ENCODE measurements at places on chromosomes 2 and 18.

GRCh38 chr2:160469621-160470204 lies 23.9 kb downstream of the RBMS1 start:
- DNase-seq, result no peak

- no peak for DNase-seq
These were observed 58.9 kb downstream of the BMP10 start for GRCh38 chr2:68812251-68812650.

- no peak for DNase-seq
These were observed 249.9 kb downstream of the PARD3B start for GRCh38 chr2:204795156-204795555.

DNA sequence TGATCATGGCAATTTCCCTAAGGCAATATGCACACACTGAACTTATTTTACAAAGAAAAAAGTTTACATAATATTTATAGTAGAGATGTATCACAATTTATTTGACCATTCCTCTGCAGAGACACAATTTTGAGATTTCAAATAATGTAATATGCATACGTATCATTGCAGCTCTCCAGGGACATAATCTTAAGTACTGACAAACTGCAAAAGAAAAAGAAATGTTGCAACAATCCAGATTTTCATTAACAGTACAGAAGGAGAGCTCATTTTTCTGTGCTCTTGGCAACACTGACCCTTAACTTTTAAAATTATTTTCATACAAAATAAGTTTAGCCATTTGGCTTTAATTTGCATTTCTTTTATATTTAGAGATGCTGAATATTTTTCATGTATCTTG lies 710.2 kb upstream of the SLC39A10 start:
- no peak for DNase-seq

- DNase-seq, result no peak
These were observed 146.6 kb upstream of the ITGA6 start for GRCh38 chr2:172280571-172281361.

DNA sequence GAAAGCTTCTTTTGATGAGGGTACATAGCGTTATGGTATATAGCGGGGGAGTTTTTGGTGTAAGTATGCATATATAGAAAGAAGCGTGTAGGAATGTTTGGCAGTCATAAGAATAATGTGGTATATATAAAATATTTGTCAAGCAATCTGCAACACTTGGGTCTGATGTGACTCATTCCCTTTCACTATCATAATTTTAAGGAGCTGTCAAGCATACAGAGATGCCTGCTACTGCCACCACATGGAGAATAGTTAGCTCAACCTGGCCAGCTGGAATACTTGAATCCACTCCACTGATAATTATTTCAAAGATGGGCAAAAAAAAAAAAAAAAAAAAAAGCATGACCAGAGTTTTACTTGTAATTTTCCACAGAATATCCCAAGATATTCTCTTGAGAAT lies 559.8 kb upstream of the REG3G start:
- DNase-seq, result no peak

- DNase-seq, result no peak
These were observed 40.0 kb downstream of the BCL2L11 start for GRCh38 chr2:111160758-111161157.

DNA sequence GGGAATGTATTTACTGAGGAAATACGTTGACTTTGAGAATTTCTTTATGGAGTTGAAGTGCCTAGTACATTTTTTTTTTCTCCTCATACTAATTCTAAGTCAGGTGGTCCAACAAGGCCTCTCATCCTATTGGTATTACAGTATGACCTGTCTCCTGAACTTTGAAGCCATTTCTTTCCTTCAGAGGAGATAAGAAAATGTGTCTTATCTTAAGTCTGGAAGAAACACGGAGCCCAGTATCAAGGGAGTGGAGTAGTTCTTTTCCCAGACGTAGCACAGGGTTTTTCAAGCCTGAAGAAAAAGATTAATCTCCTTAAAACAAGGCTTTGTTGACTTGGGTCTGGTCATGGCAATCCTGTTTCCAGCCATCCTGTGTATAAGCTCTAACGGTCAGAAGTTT lies 11.6 kb upstream of the CPS1 start:
- DNase-seq, result no peak

DNA sequence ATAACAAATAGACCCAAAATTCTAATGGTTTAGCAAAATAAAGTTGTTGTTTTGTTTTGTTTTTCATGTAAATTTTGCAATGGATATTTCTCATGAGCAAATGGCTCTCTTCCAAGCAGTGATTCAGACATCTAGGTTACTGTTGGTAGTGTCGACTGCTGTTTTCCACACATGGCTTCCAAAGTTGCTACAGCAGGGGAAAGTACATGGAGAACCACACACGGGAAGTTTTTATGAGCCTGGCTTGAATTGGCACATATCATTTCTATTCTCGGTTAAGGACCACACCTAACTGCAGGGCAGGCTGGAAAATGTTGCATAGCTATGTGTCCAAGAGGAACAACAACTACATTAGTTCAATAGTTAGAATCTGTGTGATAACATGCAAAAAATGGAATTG lies 262.1 kb downstream of the GALNT13 start:
- DNase-seq, result no peak

- no peak for DNase-seq
These were observed 17.7 kb downstream of the RPIA start for GRCh38 chr2:88709181-88709631.

DNA sequence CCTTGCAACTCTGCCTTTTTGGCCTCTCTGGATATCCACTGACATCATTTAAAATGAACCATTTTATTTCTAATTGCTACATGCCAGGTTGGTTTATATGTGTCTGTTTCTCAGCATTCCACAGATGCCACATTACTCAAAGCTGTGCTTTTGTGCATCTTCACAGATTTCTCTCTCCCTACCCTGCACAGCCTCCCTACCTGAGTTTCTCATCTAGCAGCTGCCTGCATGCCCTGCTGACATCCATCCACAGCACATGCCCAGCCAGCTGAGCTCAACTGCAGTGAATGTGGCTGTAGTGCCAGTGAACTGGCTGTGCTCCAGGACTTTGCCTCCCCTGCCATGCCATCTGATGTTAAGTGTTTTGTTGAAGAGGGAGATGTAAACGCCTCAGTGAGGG lies 44.5 kb downstream of the PKP4 start:
- DNase-seq, result no peak

GRCh38 chr2:179860255-179861026 lies 971 bp downstream of the ZNF385B start:
- DNase-seq, result no peak

DNA sequence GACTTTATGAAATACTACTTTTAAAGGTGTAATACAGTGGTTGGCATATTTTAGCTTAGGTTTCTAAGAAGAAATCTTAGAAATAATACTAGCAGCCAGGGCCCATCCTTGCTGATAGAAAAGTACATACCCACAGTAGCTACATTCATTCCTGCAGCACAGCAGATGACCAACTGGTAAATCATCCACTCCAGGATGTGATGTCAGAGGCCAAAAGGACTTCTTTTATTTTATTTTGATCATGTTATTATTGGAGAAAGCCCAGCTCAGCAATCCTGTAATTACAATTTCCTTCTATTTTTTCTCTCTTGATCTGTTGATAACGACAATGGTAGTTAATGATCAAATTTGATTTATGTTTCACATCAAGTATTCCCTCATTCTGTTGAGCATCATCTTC lies 18.0 kb upstream of the TTN start:
- no peak for DNase-seq

GRCh38 chr2:74593826-74594772 lies 39.6 kb downstream of the DOK1 start:
- DNase-seq, result no peak

GRCh38 chr2:101617188-101617587 lies 80.3 kb upstream of the MAP4K4 start:
- DNase-seq, result no peak

GRCh38 chr18:9333441-9334328 lies 888 bp upstream of the TWSG1 start:
- DNase-seq, result peak; percentile 64

DNA sequence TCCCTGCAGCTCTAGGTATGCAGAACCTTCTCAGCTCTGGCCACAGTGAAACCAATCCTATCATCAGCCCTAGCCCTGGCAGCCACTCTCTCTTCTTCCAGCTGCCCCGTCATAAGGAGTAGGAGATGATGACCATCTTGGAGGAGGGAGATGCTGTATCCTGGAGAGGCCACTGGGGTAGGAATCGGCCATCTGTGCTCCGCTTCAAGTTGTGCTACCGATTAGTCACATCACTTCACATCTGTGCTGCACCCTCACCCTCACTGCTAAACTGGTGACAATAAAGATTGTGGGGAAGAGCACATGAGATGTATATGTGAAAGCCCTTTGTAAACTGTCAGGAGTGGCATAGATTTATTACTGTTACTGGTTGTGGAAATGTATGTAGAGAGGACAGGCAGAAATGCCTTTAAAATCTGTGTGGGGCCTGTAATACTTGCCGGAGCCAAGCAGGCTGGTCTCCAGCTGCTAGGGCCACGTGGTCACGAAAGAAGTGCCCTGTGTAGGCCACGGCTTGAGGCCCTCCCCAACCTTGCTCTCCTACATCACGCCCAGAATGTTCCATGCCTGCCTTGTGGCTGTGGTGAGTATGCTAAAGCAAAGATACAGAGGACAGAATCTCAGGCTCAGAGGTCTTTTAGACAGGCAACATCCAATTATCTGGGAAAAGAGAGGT lies 236.8 kb downstream of the CLIP4 start:
- DNase-seq, result no peak

DNA sequence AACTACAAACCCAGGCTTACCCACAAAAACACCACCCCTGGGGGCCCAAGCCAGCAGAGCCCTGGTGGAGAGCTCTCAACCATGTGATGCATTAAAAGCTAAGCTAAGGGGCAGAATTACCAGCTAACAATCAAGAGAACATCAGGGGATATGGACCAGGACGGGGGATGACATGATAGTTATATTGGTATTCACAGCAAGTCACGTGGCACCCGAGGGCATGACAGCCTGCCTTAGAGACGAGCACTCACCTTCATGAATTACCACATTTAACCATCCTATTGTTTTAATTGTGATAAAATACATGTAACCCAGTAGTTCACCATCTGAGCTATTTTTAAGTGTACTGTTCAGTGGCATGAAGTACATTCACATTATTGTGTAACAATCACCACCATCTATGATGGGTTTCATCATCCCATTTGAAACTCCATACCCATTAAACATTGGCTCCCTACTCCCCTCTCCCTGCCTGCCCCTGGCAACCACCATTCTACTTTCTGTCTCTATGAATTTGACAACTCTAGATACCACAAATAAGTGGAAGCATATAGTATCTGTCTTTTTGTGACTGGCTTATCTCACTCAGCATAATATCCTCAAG lies 245.6 kb downstream of the ANAPC1 start:
- no peak for DNase-seq

- no peak for DNase-seq
These were observed 945 bp downstream of the HAT1 start for GRCh38 chr2:171923206-171923605.

- DNase-seq, result no peak
These were observed 43.6 kb downstream of the ODC1 start for GRCh38 chr2:10404324-10405143.

- DNase-seq, result no peak
These were observed 112.1 kb downstream of the LTBP1 start for GRCh38 chr2:33058716-33059470.

GRCh38 chr2:174903264-174903556 lies 102.0 kb downstream of the CHN1 start:
- no peak for DNase-seq

DNA sequence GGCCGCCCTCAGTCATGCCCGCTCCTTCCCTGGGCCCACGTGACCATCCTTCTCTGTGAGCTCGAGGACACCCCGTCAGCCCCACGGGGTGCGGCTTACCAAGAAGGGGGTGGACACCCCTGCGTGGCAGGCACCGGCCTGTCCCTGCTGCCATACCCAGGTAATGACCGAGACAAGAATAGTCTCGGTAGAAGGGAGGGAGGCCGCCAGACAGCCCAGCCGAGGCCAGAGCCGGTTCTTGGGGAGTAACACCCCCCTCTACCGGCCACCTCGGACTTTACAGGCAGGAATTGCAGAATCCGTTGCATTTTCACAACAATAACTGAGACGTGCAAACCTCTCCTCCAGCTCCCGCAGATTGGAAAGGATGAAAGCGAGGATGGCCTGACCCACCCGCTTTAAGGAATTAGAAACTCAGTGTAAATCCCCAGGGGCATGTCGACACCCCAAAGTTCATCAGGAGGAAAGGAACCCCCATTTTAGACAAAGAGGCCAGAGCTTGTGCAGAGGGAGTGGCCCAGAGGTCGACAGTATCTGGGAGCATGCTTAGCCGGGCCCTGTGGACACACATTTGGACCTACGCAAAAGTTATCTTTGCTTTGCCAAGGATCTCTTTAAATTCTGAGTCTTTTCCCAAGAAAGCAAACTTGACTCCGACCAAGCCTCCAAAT lies 60.1 kb upstream of the GLI2 start:
- peak; percentile 73 for DNase-seq

- no peak for DNase-seq
These were observed 134.4 kb downstream of the CCDC85A start for GRCh38 chr2:56318147-56318546.

DNA sequence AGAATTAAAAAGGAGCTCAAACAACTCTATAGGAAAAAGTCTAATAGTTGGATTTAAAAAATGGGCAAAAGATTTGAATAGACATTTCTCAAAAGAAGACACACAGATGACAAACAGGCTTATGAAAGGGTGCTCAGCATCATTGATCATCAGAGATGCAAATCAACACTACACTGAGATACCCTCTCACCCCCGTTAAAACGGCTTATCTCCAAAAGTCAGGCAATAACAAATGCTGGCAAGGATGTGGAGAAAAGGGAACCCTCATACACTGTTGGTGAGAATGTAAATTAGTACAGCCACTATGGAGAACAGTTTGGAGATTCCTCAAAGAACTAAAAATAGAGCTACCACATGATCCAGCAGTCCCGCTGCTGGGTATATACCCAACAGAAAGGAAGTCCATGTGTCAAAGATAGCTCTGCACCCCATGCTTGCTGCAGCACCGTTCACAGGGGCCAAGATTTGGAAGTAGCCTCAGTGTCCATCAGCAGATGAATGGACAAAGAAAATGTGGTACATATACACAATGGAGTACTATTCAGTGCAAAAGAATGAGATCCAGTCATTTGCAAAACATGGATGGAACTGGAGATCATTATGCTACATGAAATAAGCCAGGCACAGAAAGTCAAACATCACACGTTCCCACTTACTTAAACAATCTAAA lies 46.7 kb upstream of the B3GNT7 start:
- no peak for DNase-seq
